ENCODE measurements at places on chromosomes 4 and X.

DNA sequence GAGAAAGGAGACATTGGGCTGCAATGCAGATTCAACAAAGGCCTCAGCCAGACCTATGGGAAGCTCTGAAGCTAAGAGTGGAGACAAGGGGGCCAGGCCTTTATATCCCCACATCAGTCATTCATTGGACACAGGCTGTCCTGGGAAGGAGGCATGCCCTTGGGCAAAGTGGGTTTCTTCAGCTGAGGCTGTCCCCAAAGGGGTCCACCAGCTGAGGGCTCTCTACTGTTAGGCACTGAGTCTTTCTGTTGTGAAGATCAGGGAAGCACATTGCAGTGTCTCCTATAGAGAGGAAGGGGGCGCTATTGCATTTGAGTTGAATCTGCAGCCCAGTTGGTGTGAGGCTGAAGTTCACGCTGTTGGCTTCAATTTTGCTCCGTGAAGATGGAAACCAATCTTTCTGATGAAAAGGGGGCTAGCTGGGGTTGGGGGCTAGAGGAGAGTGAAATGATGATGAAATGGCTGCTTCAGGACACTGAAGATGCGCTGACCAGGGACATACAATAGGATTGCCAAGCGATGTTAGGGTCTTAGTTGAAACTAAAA is 48.0 kb downstream of the SLC25A5 start:
- DNase-seq = peak; percentile 75

- DNase-seq = no peak
These were observed 16.0 kb upstream of the LSM6 start for GRCh38 chr4:146159384-146160058.

GRCh38 chrX:5084279-5084678 is 1144.4 kb downstream of the NLGN4X start:
- no peak for DNase-seq

DNA sequence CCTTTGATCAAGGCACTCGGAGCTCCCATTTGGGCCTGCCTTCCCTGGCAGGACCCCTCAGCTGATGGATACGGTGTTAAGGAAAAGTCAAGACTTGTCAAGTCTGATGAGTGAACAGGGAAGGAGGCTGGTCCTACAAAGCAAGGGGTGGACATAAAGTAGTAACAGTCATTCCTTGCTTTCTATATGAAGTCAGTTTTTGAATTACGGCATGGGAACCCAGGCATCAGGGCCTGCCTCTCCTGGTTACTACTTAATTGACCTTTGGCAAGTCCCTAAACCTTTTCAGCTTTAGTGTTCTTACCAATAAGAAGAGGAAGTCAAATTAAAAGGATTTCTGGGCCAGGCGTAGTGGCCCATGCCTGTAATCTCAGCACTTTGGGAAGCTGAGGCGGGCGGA is 7.0 kb downstream of the CHST7 start:
- DNase-seq = no peak

DNA sequence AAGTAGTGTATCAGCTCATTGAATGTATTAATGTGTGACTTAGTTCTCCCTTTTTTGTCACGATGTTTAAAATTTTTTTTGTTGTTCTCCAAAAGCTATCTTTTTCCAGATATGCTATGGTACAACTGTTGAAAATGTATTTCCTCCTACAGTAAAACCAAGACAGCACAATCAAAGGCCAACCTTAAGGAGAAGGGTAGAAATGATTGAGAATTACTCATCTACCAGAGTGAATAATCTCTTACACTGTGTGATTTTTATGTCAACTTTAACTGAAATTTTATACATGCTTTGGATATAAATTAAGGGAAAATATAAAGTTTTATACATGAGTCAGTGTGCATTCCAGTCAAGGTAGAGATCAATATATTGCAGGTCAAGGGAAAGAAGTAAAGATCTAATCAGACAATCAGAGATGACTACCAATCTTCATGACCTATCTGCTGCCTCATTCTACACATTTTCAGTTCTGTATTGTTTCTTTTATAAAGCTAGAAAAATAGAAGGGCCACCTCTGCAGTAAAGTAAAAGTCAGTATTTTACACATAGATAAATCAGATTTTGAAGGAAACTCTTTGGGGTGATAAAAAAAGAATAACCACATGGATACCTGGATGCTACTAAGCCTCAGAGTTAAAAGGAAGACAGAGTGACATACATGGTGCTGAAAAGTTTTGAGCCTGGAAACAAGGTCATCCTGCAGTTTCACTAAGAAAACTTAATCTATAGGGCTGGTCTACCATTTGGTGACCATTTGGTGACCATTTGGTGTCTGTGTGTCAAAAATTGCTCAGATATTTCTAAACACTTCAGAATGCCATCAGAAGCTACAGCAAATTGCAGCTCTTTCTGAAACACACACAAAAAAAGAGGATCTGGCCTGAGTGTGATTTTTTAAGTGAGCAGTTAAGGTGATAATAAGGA is 1.6 kb downstream of the FAM13A start:
- DNase-seq = no peak

DNA sequence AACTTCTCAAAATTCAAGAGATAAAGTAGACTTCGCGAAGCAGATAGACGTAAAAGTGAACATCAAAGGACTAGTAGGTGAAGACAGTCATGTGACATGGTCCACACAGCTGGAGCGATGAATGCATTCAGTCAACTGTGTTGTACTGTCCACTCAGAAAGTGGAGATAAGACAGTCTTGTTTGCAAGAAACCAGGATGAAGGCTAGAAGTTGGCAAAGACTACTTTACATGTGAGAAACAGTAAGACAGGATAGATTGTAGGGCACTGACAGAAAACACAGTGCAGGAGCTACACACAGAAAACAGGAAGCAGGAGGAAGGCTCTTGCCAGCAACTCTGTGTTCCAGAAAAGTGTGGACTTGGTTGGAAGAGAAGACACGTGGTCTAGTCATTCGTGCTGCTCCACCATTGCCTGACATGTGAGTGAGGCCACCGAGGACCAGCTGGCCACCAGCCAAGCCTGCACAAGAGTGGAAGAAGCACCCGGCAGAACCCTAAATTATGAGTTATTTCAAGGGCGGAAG is 78.9 kb downstream of the FAT1 start:
- no peak for DNase-seq

DNA sequence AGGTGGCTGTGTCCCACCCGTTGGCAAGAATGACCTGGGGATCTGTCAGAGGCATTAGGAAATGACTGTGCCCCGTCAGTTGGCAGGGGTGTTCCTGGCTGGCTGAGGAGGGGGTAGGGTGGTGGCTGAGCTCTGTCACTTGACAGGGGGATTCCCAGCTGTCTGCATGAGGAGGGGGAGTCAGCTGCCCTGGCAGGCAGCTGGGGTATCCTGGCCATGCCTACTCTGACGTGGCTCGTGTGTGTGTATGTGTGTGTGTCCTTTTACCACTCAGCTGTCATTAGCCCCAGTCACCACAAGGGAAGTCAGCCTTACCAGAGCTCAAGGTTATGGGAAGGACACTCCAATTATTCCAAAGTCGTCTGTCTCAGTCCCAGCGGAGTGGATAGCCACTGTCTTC is 93.2 kb downstream of the EFNB1 start:
- no peak for DNase-seq

- DNase-seq = peak; percentile 3
These were observed 334.6 kb downstream of the PCDH10 start for GRCh38 chr4:133483600-133484246.

DNA sequence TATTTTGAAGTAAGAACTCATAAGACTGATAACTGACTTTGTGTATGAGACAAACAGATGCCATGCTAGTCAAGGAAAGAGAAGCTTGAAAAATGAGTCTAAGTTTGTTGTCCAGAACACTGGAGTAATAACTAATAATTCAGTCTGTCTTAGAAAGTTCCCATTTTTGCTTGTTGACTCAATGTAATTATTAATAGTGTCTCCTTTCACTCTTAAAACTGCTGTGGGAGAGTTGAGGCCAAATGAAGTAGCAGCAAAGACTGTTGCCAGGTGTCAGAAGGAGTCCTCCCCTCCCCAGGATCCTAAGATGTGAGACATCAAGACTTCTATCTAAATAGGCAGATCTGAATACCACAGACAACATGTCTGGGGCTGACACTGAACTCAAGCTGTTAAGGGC is 20.8 kb upstream of the FAM13A start:
- no peak for DNase-seq

DNA sequence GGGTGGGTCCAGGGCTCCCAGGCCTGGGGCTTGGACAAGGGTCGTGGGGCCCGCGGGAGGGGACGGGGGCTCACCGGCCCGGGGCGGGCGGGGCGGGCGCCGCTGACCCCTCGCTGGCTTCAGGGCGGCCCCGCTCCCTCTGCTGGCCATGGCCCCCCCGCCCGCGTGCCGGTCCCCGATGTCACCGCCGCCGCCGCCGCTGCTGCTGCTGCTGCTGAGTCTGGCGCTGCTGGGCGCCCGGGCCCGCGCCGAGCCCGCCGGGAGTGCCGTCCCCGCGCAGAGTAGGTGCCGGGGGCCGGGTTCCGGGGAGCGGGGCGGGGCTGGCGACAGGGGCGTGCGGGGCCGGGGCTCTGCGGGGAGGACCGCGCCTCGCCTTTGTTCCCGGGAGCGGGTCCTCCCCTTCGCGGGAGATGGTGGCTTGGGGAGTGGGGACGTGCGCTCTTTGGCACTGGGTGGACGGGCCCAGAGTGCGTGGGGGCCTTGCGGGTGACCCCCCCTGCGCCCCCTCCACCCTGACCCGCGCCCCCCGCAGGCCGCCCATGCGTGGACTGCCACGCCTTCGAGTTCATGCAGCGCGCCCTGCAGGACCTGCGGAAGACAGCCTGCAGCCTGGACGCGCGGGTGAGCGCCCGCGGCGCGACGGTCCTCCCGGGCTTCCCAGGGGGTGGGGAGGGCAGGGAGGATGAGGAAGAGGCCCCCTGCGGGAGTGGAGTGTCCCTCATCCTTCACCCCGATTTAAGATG is 16.8 kb upstream of the NAT8L start:
- DNase-seq = no peak

DNA sequence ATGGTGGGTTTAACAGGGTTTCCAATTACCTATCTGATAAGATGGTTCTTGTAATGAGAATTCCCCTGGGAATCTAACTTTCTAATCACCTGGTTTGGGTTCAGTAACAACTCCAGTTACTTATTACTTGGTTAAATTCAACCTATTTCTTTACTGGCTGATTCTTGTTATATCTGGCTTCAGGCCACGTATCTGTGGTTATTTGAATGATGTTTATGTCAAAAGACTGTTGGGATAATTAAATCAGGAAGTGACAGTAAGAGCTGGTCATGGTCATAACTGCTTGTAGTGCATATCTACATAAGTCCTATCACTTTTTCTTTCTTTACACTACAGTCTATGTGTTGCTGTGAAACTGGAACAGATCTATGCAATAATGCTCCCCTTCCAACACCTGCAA is 108.1 kb downstream of the MID1 start:
- DNase-seq = peak; percentile 5

DNA sequence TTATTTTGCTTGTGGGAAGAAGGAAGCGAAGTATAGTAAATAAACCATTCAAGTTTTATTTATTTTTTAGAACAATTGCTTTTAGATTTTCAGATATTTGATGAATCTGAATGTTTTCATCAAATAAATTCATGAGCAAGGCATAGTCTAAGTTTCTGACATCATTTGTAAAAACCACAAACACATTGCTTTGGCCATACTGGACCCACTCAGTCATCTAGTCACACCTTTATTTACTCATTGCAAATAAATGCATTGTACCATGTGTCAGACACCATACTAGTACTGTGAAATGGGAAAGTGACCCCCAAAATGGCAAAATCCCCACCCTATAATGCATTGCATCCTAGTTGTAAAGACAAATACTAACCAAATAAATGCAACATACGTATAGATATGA is 449.1 kb upstream of the SMIM31 start:
- DNase-seq = no peak

- no peak for DNase-seq
These were observed 47.3 kb downstream of the TSPAN5 start for GRCh38 chr4:98610926-98611676.
